HAP-1 (cell line): ENCODE measurements at places on chromosomes 11 and 22.

DNA sequence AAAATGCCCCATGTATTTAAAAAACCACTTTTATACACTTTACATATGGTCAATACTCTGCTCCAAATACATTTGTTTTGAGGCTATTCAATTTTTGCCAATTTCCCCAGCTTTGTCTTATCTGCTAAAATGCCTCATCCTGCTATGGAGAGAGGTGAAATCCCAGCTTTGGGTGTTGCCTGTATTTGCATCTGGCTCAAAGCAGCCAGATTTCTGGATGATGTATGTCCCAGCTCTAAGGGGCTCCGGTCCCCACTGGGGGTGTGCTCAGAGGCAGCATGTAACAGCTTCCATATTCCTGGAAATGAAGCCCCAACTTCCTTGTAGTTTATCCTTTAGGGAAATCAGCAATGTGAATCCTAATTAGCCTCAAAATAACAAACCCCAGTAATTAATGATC is 59.5 kb downstream of the WT1 start:
- no peak for DNase-seq

GRCh38 chr11:4808476-4808875 is 4.3 kb upstream of the OR52R1 start:
- DNase-seq: no peak

DNA sequence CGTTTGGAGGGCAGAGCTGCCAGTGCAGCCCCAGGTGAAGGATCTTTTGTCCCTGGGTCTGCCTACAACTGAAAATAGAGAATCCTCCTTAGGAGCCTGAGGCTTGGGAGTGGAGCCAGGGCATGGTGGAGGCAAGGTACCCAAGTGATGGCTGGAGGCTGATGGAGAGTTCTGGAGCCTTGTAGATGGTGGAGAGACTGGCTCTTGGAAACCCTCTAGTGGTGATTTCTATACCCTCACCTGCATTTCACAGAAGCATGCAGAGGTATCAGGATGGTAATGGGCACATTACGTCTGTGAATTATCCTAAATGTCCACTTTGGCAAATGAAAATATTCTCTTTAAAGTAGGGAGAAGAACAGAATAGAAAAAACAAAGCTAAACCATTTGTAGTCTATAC is 44.4 kb downstream of the INSC start:
- DNase-seq: no peak

- DNase-seq: peak; percentile 86
Observed at GRCh38 chr22:42780070-42780540, 59.4 kb upstream of the A4GALT start.
